ENCODE measurements at places on chromosomes 3 and 15.

- no peak for DNase-seq
These were observed 55.4 kb upstream of the POLG start for GRCh38 chr15:89389841-89390603.

DNA sequence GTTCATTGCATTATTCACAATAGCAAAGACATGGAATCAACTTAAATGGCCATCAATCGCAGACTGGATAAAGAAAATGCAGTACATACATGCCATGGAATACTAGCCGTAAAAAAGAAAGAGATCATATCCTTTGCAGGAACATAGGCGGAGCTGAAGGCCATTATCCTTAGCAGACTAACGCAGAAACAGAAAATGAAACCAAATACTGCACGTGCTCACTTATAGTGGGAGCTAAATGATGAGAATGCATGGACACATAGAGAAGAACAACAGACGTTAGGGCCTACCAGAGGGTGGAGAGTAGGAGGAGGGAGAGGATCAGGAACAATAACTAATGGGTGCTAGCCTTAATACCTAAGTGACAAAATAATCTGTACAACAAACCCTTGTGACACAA lies 57.9 kb downstream of the RASA2 start:
- DNase-seq: no peak

GRCh38 chr15:66838671-66839239 lies 136.7 kb downstream of the SMAD6 start:
- DNase-seq: no peak

GRCh38 chr15:69389426-69389825 lies 24.7 kb upstream of the KIF23 start:
- DNase-seq: no peak

- no peak for DNase-seq
These were observed 131.0 kb downstream of the IL5RA start for GRCh38 chr3:2978977-2979732.

DNA sequence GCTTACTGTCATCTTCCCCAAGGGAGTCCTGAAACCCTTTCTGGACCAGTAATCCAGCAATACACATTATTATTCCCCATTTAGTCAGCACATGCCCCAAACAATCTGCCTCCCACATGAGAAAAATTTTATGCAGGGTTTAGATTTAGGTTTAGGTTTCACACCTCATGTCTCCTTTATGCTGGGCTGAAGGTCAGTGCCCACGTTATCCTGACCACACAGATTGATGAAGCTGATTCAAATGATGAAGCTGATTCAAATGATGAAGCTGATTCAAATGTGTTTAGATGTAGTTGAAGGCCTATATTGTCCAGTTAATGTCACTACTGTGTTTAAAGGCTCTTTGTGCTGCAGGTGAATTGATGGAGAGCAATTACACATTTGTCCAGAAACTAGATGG lies 18.1 kb upstream of the ZBED2 start:
- DNase-seq: no peak

DNA sequence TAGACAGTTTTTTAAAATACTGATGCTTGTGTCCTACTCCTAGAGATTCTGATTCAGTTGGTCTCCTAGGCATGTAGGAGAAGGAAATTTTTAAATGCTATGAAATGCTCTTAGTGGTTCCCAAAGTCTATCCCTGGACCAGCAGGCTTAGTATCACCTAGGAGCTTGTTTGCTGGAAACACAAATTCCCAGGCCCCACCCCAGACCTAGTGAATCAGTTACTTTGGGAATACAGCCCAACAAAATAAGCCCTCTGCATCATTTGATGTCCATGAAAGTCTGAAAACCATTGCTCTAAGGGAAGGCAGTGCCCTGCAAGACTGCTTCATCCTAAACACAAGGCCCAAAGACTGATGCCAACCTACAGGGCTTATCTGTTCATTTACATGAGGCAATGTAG lies 36.3 kb downstream of the CCNL1 start:
- no peak for DNase-seq

DNA sequence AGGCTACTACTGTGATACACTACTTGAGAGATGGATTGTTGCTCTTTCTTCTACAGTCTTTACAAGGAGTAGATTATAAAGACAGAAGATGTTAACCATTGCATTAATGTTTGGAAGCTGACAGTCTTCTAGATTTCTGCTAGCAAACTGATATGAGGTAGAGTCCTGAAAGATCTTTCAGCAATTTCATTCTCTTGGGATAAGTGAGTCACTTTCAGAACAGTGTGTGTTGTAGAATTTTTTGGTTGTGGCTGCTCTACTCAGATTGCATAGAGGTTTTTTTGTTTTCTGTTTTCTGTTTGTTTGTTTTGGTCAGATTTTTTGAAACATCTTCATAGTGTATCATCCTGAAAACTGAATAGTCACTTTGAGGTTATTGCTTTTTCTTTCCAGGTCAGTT lies 17.1 kb downstream of the TNFSF10 start:
- no peak for DNase-seq

DNA sequence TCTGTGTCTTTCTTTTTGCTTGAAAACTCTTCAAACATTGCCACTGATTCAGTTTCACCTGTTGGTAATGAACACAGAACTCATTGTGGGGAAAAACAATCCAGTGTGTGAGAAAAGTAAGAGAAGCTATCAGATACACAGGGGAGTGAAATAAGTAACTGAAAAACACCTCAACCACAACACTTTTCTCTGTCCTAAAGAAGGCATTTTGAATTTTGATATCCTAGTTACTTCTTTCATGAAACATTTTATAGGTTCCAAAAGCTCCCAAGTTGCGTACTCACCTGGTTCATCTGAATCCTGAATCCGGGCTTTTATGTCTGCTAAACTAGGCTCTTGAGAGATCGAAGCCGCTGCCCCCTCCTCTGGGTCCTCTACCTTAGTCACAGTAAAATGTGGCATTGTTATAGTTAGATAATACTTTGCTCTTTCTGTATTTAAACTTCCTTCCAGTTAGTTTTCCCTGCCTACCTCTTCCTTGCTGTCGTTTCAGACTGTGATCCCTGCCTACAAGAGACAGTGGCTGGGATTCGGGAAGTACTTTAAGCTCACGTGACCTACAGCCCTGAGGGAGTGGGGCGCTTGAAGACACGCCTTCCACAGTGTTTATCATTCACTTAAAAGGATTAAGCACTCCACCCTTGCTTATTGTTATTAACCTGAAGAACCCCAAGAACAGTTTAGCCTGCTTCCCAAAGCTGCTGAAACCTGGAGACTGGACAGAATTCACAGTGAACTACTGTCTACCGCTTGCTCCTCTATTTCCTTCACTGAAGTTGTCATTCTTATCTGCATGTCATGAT lies 19.1 kb downstream of the SLC12A6 start:
- DNase-seq: peak; percentile 36

- DNase-seq: no peak
These were observed 74.2 kb downstream of the OCA2 start for GRCh38 chr15:28024889-28025250.

GRCh38 chr3:126013751-126014156 lies 44.8 kb downstream of the ROPN1B start:
- DNase-seq: no peak

- no peak for DNase-seq
These were observed 54.4 kb downstream of the TPRA1 start for GRCh38 chr3:127535901-127536829.

GRCh38 chr3:179309225-179310078 lies 13.4 kb upstream of the ZNF639 start:
- no peak for DNase-seq

DNA sequence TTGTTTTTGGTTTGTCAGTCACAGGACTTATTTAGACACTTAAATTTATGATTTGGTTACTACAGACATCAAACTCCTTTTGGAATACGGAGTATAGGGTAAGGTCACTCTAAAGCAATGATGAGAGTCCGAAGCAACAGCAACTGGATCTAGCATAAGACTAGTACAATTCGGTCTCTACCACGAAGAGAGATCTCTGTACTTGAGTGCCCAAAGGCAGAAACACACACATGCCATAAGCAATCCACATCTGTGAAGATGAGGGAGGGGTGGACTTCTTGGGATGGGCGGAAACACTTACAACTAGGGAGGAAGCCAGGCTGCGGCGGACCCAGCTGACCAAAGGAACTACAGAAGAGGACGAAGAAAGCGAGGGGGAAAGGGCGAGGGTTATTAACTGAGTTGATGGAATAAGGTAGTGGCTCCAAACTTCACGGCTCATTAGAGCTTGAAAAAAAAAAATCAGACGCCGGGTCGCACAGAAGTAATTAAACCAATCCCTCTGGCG lies 595 bp downstream of the DPH6 start:
- peak; percentile 62 for DNase-seq

- no peak for DNase-seq
These were observed 137.7 kb downstream of the NUP210 start for GRCh38 chr3:13282358-13282985.

DNA sequence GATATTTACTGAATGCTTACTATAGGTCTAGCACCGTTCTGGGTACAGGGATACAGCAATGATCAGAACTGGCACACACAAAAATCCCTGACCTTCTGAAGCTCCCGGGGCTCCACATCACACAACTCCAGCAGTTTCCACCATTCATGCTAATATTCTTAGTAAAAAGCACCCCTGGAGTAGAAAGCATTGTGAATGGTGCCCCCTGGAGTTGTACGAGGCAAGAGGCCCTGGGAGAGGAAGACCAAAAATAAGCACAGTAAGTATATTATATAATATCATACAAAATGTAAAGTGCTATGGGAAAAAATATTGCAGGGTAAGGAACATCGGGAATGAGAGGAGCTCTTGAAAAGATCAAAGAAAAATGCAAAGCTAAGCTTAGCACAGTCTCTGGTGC lies 790 bp upstream of the SRGAP3 start:
- DNase-seq: no peak
